ENCODE measurements at places on chromosomes 1 and 21.

- DNase-seq = no peak
These were observed 170.5 kb downstream of the TOMM20 start for GRCh38 chr1:234958066-234958705.

DNA sequence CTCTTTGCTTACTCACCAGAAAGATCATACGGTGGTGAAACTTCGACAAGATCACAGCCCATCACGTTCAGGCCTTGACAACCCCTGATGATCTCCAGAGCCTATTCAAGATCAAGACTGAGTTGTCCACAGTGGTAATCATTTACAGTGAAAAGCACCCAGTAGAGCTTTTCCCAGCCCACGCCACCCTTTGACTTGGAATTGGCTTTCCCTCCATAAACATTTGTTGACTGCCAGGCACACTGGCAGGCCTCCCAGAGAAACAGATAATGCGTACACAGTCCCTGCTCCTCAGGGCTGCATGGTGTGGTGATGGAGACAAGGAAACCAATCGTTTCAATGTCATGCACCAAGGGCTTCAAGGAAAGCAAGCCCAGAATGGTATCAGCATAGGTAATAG lies 10.1 kb downstream of the AGMAT start:
- DNase-seq = no peak

- no peak for DNase-seq
These were observed 35.0 kb downstream of the MTOR start for GRCh38 chr1:11227106-11228077.

GRCh38 chr1:218166268-218166945 lies 118.7 kb upstream of the RRP15 start:
- no peak for DNase-seq

GRCh38 chr1:45535988-45536766 lies 14.4 kb upstream of the AKR1A1 start:
- DNase-seq = no peak

DNA sequence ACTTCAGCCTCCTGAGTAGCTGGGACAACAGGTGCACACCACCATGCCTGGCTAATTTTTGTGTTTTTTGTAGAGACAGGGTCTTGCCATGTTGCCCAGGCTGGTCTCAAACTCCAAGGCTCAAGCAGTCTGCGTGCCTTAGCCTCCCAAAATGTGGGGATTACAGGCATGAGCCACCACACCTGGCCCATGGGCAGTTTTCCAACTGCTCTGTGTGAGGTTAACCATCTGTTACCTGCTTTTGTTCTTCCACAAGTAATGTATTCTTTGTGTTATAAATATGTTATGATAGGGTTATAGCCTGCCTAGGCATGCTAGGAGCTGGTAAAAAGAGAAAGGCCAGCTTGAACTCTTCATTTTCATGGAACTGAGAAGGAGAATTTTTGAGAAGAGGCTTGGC lies 30.7 kb downstream of the TUFT1 start:
- DNase-seq = no peak

DNA sequence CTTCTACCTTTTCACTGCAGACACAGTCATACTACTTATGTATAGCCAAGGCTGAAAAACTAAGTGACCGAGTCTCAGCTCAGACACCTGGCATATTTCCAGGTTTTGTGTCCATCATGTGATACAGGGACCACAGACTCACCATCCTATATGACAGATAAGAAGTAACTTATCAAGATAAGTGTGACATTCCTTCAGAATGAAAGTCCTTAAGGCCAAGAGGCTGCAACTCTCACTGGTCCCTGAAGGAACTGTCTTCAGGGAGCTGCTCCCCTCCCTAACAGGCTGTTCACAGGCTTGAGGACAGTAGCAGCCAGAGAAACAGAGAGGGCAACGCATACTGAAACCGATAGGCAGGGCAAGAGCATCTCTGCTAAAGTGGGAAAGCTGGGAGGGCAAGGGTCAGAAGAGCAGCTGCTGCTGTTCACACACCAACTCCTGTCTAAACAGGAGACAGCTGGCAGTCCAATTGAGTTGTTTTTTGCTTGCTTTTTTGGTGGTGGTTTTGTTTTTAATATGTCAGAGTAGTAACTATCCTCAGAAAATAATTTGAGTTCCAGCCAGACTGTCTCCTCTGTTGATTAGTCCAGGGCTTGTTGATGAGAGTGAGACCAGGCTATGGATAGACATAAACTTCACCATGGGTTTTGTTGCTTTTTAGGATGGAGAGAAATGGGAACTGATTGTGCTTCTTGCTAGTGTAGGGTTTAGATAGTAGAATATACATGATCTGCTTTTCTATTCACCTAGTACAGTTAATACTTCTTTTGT lies 67.7 kb downstream of the MACF1 start:
- no peak for DNase-seq

- no peak for DNase-seq
These were observed 141.5 kb downstream of the USH2A start for GRCh38 chr1:216281757-216282156.

DNA sequence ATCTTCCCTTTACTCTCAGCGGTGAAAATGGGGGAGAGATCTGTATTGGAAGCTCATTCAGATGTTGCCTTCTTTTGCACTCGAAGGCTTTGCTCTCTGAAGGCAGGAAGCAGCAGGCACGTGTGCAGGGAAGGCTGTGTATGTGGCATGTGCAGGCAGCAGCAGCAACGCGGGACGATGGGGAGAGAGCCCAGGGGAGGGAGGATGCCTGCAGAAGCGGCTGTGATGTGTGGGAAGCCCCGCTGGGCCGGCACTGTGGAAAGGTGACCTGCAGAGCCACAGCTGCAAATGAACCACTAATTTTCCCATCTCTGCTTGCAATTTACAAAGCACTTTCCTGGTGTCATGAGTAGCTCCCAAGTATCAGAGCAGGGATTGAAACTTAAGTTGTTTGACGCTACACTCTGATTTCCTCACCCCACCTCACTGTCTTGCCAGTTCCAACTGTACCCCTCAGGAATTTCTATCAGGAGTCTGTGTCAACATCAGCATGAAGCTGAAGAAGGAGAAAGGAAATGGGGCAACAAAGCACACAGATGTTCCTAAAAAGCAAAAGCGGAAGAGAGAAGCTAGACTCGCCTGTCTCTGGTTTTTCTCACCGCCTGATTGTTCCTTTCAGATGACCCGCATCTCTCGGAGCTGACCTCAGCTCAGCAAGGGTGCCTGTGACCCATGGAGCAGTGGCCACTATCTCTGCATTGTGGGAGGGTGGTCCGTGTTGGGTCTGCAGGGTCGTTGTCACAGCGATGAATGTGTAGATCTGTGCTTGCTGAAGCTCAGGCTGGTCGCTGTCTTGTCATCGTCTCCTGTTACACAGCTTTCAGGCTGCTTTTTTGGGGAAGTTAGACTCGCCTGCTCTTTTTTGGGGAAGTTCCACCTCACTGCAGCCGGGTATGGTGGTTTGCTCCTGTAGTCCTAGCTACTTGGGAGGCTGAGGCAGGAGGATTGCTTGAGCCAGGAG lies 156.1 kb downstream of the KIF26B start:
- peak; percentile 77 for DNase-seq

DNA sequence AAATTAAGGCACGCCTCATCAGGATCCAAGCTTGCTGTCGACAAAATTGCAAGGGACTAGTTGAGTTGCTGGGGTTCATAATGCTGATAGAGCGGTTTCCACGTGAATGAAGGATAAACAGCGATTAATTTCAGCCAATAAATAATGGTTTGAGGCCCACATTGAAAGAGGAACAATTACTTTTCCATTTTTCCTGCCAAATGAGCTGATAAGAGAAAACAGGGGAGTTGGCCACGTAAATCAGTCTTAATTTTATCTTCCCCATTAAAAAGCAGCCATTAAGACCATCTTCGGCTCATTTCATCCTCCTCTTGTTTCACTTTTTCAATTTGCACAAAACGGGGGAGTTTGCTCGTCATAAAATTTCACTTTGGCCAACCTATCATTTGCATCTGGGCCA lies 235.5 kb upstream of the RRP15 start:
- no peak for DNase-seq

GRCh38 chr1:108141621-108142020 lies 58.5 kb downstream of the SLC25A24 start:
- no peak for DNase-seq

GRCh38 chr1:87436534-87436933 lies 107.9 kb downstream of the LMO4 start:
- no peak for DNase-seq

- no peak for DNase-seq
These were observed 17.6 kb downstream of the GPR137B start for GRCh38 chr1:236159704-236160539.

- no peak for DNase-seq
These were observed 194.0 kb downstream of the KCNK2 start for GRCh38 chr1:215276582-215276981.

DNA sequence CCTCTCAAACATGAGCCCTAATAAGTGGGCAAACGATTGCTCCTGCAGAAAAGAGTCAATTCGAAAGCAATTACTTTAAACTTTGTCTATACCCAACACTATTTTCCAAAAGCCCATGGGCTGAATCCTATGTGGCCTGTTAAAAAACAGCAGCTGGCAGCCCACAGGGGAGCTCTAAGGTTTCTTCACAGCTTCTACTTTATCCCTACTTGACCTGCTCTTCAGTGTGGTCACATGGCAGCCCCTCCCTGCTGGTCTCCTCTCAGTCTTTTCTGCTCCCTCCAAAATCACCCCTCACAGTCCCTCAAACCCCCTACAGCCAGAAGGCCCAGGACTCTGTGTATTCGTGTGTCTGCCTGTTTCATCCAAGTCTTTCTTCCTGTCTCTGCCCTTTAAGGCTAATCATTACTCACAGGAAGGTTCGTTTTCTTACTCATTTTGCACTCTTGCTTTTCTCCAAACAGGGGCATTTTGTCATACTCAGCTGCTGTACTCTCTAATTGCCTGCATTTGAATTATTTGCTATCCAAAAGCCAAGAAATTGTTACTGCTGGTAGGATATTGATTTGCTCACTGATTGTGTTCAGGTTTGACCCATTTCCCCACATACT lies 62.4 kb upstream of the FAM3B start:
- no peak for DNase-seq

DNA sequence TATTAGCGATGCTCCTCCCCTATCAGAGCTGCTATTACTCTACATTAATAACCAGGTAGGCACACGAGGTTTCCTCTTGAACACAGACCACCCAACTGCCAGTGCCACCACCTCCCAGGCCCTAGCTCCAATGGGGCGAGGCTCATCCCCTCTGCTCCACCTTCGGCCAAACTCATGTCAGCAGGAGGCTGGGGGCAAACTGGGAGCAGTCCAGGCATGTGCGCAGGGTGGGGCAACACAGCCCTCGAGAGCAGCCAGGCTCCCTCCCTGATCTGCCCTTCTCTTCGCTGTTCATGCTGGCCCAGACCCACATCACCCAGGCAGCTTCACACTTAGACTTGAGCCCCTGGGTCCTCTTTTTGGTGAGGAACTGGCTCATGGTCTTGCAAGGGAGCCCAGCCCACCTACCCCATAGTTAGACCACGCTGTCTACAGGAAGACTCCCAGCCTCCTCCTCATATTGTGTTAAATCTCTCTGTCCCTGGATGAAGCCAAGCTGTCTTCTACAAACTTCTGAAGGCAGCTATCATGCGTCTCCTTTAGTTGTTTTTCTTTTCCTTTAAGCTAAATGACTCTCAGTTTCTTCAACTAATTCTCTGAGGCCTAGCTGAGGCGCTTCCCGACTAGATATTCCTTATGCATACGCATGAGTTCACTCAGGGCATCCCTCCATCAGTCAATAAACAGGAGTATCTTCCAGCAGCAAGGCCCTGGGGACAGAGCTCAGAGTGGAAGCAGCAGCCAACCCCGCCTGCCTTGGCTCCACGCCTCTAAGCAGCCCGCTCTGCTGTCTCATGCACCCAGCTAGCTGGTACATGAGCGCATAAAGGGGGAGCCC lies 12.0 kb downstream of the TMEM9 start:
- DNase-seq = no peak

- DNase-seq = no peak
These were observed 186.5 kb upstream of the VAMP3 start for GRCh38 chr1:7584643-7585042.

- no peak for DNase-seq
These were observed 68.9 kb downstream of the LRRC8C start for GRCh38 chr1:89701746-89702241.

GRCh38 chr1:112807999-112808398 lies 92.9 kb upstream of the PPM1J start:
- DNase-seq = no peak

GRCh38 chr1:244788493-244789275 lies 46.8 kb upstream of the COX20 start:
- no peak for DNase-seq

- DNase-seq = no peak
These were observed 144.3 kb downstream of the DMRTA2 start for GRCh38 chr1:50278961-50279360.

DNA sequence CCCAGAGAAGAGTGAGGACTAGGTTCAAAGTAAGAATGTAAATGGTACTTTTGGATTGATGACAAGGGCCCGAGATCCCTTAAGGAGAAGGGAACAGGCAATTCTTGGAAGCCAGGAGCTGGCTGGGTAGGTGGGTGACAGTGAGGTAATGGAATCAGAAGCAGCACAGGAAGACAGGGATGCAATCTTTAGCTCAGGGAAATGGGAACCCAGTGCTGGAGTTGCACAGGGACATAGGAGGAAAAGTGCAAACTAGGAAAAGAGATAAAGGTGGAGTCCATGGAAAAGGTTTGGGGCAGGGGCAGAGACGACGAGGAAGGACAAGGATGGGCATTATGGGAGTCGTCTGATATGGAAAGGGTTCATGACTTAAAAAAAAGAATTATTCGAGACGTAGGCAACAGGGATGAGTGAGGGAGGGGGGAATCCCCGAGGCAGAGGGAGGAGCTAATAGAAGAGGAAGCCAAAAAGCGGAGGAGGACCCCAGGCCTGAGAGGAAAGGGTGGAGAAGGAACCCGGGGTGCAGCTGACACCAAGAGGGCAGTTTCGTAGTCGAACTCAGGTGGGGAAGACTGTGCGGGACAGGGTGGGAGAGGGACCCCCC lies 495 bp downstream of the PI4KB start:
- DNase-seq = peak; percentile 28

Data from NCI-H2227 treated with DMSO at 0.1 percent for 48 hours (cell line).